Stimulated activated CD4-positive, alpha-beta T cell treated with anti-CD3 and anti-CD28 coated beads, Interleukin-2, amount 100 ng/mL, for 48 hours (primary cell): ENCODE measurements at places on chromosomes 13 and 19.

GRCh38 chr19:50322234-50322633, 6.9 kb downstream of the KCNC3 start:
- DNase-seq, result no peak

DNA sequence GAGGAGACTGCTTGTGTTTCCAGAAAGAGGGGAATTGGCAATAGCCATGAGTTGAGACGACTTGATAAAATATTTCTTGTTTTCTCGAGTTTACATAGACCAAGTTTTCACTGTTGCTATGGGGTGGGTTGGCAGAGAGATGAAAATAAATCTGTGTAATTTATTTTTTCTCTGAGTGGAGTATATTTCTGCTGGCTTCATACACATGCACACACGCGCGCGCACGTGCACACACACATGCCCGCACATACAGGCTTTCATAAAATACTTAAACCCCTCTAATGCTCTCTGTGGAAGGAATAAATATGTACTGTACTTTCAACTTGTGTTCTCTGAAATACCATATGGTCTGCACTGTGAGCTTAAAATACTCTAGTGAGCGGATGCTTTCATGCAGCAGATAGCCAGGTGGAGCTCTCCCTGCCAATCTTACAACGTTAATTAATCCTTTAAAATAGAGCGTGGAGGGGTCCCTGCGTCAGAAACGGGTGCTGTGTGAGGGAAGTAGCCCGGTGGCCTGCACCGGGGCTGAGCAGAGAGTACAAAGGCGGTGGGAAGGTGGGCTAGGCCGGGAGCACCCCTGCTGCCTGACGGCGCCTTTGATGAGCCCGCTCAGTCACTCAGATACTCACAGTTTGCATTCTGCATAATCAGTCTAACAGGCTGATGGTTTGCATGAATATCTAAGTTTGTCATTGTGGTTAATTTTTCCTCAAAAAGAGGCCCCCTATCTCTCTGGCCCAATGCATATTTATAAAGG, 44.1 kb downstream of the CCNE1 start:
- no peak for DNase-seq

DNA sequence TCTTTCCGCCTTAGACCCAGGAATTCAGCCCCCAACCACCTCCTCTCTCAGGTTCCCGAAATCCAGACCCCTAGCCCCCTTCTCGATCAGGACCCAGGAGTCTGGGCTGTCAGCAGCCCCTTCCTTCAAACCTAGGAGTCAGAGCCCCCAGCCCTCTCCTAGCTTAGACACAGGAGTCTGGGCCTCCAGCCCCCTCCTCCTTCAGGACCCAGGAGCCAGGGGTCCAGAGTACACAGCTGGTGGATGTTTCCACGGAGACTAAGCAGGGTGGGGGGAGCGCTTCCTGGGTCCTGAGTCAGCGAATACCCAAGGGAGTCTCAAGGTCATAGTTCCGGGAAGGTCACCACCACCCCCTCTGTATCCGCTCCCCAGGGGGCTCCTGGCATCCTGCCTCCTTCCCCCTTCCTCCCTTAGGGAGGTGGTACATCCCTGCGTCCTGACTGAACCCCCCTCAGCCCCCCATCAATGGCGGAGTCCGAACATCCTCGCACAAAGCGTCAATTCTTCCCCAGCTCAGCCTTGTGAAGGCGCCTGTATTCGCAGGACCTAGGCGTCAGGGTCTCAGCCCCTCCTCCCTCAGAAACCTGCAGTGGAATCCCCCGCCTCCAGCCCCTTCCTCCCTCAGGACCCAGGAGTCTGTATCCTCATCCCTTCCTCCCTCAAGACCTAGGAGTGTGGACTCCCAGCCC, 4.6 kb downstream of the CADM4 start:
- DNase-seq, result no peak

GRCh38 chr19:17915940-17916593, 16.7 kb upstream of the CCDC124 start:
- no peak for DNase-seq

- DNase-seq, result no peak
Observed at GRCh38 chr19:29843180-29844051, 31.6 kb downstream of the CCNE1 start.

DNA sequence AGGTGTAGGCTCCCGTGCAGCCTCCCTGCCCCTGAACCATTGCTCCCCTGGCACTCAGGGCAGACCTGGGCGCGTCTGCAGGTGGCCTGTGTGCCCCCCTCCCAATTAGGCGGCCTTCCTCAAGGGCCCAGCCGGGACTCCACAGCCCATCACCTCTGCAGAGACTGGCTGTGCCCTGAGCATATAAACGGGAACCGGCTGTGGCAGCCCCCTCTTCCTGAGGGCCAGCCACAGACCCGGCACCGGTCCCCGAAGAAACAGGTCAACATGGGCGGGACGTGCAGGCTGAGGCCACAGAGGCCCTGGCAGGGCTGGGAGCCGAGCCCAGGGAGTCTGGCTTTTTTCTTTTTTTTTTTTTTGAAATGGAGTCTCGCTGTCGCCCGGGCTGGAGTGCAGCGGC, 12.0 kb downstream of the PIAS4 start:
- no peak for DNase-seq

- peak; percentile 31 for DNase-seq
Observed at GRCh38 chr13:51453959-51454703, 1.3 kb upstream of the INTS6 start.

GRCh38 chr13:101690871-101691270, 238.4 kb downstream of the ITGBL1 start:
- no peak for DNase-seq

- no peak for DNase-seq
Observed at GRCh38 chr13:39952249-39953233, 297.1 kb downstream of the COG6 start.

- DNase-seq, result peak; percentile 70
Observed at GRCh38 chr19:19224852-19225494, 13.2 kb downstream of the NCAN start.

- DNase-seq, result no peak
Observed at GRCh38 chr13:31545616-31546015, 193.7 kb upstream of the RXFP2 start.

DNA sequence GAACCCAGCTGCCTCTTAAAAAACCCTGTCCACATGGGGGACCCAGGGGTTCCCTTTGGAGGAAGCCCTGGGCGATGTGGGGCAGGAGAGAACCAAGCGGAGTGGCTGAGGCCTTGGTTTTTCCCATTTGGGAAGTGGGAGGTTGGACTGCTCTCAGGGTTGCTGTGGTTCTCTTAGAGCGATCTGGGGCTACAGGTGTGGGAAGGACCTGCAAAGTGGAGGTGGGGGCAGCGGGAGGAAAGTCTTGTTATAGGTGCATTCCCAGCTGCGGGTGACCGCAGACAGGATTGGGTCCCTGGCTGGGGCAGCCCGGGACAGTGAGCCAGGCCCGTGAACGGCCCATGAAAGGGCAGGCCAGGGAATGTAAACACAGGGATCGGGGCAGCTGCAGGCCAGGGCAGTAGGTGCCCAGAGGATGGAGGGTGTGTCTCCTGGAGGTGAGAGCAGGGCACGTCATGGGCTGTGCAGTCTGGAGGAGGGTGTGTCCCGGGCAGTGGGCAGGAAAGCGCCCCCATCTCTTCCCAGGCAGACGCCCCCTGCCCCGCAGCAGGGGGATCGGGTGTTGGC, 814 bp downstream of the SLC25A23 start:
- DNase-seq, result no peak
